ENCODE measurements at places on chromosomes 3 and 15. TPM values are rescaled to one million over a fixed set of nuclear protein-coding genes. Genes with fewer than 3 reads are reported as not detected.

GPR62 gene
- total RNA-seq: not detected

FAM162A gene
- 24.2 TPM for total RNA-seq

DNA sequence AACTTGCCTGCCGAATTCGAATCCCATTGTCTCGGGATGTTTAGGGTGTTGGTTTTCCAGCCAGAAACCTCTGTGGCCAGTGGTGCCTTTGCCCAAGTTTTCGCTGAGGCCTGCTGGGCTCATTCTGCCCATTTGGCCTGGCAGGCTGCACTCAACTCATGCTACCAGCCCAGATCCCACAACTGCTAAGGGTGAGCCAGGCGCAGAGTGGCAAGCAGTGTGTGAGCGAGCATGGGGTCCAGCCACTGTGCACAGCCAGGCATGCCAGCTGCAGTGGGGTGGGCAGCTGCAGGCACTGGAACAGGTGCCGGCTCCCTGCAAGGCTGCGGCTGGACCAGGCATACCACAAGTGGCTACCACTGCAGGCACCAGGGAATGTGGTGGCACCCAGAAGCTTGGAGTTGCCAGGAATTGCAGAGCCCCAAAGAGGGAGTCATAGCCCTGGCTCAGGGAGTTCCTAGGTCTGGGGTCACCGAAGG is 151.4 kb upstream of the P2RY1 start:
- H3K4me1 ChIP-seq: no peaks in the 10 kb centered on the region
- no peak overlapping the region for H3K4me3 ChIP-seq
- H3K36me3 ChIP-seq: no peaks in the 10 kb centered on the region
- no peaks in the 10 kb centered on the region for H3K27me3 ChIP-seq

GRCh38 chr3:15452156-15452555 is 24.8 kb downstream of the EAF1 start:
- no peak overlapping the region for H3K27ac ChIP-seq
- no peaks in the 10 kb centered on the region for H3K27me3 ChIP-seq
- no peak for DNase-seq
- H3K4me3 ChIP-seq: no peak overlapping the region
- H3K36me3 ChIP-seq: no peaks in the 10 kb centered on the region

GRCh38 chr3:57127891-57128518 is 37.1 kb downstream of the IL17RD start:
- no peak overlapping the region for H3K27ac ChIP-seq
- H3K27me3 ChIP-seq: no peaks in the 10 kb centered on the region
- DNase-seq: no peak
- no peaks in the 10 kb centered on the region for H3K36me3 ChIP-seq
- H3K4me3 ChIP-seq: no peak overlapping the region

DNA sequence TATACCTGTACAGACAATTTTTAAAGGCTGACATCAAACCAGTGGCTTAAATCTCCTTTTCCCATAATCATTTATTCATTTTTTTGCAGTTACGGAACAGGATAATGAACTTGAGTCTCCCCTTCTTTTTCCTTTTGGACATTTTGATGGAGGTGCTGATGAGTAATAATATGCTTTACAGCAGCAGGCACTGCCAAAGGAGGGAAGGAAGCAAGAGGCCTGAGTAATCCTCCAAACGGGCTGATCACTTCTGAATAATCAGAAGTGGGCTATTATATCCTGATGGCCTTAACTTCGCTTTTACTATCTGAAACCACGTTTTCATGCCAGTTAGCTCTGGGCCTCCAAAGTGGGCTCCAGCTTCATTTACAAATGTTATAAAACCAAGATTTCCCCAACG is 527.2 kb downstream of the FOXP1 start:
- no peaks in the 10 kb centered on the region for H3K36me3 ChIP-seq
- peak overlapping the region; percentile 30 for H3K27ac ChIP-seq
- peaks cover 27% of the 10 kb centered on the region for H3K4me1 ChIP-seq
- no peak for DNase-seq

Measured in Peyer's patch (tissue), 4 donors.